Activated T-helper 1 cell treated with anti-CD3 and anti-CD28 coated beads, Interleukin-2, amount 50 U/mL, for 16 hours (primary cell): ENCODE measurements at places on chromosomes 2 and 18.

DNA sequence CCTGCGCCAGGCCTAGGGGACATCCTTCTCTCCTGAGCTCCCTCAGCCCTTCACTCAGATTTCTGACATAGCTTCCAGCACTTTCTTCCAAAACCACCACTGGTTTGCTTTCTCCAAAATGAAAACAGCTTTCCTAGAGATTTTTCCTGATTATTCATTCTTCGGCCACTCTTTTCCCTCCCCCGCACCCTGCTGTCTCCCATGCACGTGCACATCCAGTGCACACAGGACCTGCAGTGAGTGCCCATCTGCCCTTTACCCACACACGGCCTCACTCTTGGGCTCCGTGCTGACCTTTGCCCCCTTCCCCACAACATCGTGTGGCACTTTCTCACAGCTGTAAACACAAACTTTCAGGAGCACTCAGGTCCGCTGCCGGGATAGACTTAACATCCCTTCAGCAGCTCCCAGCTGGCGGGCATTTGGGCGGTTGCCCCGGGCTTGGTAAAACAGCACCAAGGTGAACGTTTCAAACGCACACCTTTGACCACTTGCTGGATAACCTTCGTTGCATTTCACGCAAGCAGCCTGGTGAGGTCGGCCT, 25.8 kb downstream of the KIF1A start:
- DNase-seq = no peak

- DNase-seq = no peak
Measured at GRCh38 chr2:237919593-237919992, 47.2 kb upstream of the UBE2F start.

DNA sequence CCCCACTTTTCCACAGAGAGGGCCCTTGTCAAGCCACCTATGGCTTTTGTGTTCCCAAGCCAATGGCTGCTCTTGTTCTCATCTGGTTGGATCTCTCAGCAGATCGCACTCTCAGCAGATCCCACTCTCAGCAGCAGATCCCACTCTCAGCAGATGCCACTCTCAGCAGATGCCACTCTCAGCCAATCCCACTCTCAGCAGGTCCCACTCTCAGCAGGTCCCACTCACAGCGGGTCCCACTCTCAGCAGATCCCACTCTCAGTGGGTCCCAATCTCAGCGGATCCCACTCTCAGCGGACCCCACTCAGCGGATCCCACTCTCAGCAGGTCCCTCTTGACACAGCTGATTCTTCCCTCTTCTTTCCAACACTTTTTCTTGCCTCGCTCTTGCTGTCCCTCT, 59.3 kb upstream of the MGAT4A start:
- DNase-seq = no peak

- no peak for DNase-seq
Measured at GRCh38 chr2:201980946-201981345, 52.7 kb upstream of the FZD7 start.

DNA sequence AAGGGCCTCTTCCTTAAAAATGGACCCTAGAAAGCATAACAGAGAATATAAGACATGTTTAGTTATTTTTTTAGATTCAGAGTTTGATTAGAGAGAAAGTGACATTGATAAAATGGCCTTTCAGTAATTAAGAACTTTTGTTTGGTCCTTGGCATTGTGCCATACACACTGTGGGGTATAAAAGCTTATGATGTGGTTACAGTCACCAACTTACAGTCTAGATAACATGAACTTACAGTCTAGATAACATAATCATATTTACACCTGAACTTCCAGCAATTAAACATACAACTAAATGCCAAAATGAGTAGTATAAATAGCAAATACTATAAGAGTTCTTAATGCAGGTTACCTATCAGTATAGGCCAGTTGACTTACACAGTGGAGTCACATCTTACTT, 25.6 kb upstream of the EFEMP1 start:
- DNase-seq = no peak

DNA sequence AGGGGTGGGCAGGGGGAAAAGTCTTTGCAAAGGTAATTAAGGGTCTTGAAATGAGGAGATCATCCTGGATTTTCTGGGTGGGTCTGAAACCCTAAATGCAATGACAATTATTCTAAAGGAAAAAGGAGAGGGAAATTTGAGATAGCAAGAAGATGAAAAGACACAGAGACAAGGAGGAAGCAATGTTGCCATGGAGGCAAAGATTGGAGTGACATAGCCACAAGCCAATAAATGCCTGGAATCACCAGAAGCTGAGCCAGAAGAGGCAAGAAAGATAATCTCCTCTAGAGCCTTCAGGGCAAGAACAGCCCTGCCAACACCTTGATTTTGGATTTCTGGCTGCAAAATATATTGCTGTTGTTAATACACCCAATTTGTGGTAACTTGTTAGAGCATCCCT, 1246.3 kb upstream of the PIK3C3 start:
- no peak for DNase-seq

DNA sequence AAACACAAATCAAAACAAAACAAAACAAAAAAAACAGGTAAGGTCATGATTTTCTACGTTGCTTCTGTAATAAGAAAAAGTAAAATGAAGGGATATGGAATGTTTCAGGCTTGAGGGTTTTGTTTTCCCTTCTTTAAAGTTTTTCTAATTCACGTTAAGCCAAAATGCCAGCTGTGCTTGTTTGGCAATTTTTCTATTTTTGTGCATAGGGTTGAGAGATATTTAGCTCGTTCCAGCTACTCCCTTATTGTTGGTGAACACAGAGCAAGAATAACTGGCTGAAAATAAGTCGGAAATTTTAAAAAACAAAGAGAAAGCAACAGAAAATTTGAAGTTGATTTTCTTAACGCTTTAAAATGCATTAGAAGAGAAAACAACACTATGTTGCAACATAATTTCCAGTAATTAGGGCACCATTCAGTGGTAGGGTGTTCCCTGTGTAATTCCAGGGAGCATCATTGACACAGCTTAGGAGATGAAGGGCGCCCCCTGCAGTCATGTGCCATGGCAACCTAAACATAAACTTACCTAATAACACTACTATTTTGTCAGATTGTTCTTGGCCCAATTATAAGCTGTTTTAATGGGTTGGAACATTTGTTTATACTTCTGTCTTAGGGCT, 99.5 kb downstream of the DTNA start:
- DNase-seq = no peak
